ENCODE measurements at places on chromosomes 7 and 10.

DNA sequence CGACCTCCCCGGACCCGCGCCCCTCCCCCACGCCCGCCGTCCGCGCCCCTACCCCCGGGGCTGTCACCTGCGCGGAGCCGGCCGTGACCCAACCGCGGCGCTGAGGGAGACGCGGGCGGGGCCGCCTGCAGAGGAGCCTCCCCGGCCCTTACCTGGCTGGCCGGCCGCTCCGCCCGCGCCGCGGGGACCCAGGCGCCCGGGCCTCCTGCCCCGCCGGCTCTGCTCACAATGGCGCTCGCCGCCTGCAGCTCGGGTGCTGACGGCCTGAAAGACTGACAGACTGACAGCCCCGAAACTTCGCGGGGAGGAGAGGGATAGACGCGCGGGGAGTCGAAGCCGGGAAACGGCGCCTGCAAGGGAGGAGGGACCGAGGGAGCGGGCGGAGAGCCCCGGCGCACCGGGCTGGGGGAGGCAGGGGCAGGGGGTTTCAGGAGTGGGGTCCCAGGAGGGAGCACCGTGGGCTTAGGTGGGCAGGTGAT, 393 bp downstream of the ZNF467 start:
- DNase-seq, result no peak

GRCh38 chr7:134420424-134421125, 38.3 kb downstream of the AKR1B1 start:
- DNase-seq, result peak; percentile 85

GRCh38 chr7:134113655-134114054, 13.5 kb upstream of the LRGUK start:
- DNase-seq, result no peak

DNA sequence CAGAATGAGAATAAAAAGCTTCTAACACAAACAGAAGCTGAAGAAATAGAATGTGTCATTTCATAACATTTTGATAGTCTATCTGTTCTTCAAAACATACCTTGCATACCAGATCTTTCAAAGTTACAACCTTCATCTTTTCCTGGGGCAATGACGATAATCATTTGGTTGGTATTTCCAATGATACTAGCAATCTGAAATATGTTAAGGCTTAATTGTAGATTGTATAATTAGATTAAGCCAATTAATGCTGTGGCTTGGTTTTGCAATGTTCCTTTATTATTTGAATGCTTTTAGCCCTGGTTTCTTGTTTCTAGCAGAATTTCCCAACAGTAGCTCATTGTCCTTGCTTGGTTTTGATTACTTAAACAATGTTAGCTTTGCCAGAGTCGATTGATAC, 84.6 kb downstream of the CABCOCO1 start:
- no peak for DNase-seq

- no peak for DNase-seq
These were observed 447.4 kb downstream of the DNAJB6 start for GRCh38 chr7:157784041-157784835.

DNA sequence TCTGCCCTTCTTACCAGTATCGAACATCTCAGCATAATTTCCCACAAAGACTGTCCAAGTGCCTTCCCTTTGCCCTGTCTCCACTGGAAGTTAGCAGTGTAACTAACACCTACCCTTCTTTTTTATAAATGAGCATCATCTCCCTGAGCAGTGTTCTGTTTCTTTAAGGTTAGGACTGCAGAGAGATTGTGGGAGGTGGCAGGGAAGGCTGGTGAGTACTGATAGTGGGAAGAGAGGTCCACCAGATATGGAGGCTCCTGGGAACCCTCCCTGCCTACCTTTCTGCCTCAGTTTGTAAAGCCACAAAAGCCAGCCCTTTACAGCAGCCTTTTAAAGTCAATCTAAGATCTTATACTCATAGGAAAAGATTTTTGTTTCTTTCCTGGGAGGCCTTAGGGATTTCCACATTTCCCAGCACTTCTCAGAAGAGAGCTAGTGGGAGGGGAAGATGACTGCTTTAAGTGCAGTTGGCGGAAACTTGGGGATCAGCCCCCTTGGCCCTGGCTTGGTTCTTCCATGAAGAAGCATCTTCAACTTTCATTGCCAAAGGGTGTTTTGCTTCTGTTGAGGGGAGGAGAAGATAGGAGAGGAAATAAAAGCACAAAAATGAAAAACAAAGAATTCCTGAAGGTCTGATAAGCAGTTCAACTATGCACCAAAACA, 36.6 kb upstream of the CALD1 start:
- peak; percentile 38 for DNase-seq

DNA sequence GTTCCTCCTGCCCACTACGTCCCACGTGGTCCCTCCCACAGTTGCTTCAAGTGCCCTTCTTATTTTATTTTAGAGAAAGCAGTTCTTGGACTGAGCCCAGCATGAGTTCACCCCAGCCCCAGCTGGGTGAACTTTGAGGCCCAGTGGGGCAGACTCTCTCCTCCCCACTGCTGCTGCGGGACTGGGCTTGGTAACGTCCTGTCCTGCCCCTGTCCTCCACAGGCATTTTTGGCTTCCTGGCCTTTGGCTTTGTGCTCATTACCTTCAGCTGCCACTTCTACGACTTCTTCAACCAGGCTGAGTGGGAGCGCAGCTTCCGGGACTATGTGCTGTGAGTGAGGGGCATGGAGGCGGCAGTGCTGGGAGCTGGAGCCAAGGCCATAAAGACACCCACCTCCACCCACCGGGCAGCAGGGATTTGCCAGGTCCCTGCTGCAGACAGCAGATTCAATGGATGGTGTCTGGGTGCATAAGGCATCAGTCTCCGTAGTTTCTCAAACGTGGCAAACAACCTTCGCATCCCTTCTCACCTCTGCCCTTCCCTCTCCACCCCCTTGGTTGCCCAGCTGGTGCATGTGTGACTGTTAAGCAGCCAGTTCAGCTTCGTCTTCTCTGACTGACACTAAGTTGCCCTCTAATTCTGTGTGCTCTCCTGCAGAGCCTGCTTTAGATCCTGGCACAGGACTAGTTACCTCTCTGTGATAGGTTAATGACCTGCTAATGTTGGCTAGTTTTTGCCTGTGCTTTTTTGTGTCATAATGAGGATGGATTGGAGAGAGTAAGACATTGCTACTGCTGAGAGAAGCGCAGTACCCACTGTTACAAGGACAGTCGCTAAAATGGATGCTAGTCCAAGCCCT, 15.5 kb upstream of the AHCYL2 start:
- no peak for DNase-seq

- DNase-seq, result peak; percentile 74
These were observed 224.7 kb upstream of the PHYHIPL start for GRCh38 chr10:58951746-58952145.

- no peak for DNase-seq
These were observed 400.1 kb downstream of the TNS3 start for GRCh38 chr7:47181746-47182361.

DNA sequence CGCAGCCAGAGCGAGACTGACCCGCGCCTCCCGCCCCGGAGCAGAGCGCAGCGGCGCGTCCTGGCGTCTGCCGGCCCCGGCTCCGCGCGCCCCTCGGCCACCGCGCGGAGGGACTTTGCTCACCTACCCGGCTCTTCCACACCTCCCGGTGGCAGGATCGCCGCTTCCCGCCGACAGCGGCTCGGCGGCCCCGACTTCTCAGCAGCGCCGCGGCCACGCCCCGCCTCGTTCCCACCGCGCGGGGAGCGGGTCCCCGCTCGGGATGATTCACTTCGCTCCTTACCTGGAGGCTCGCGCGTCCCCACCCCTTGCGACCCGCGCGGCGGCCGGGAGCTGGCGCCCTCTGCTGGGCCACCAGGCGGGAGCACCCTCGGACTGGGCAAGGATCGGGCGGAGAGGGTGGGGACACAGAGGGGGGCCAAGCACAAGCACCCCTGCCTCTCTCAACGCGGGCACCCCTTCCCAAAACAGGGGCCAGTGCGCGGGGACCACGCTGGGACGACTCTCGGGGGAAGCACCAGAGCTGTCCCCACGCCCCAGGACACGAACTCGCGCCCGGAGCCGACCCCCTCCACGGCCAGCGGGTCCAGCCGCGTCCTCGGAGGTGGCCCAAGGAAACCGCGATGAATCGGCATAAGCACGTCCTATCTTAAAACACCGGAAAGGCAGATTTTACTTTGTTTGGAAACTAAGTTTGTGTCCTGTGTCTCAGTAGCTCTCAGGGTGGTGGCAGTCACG, 101.0 kb upstream of the SVIL start:
- DNase-seq, result peak; percentile 95

DNA sequence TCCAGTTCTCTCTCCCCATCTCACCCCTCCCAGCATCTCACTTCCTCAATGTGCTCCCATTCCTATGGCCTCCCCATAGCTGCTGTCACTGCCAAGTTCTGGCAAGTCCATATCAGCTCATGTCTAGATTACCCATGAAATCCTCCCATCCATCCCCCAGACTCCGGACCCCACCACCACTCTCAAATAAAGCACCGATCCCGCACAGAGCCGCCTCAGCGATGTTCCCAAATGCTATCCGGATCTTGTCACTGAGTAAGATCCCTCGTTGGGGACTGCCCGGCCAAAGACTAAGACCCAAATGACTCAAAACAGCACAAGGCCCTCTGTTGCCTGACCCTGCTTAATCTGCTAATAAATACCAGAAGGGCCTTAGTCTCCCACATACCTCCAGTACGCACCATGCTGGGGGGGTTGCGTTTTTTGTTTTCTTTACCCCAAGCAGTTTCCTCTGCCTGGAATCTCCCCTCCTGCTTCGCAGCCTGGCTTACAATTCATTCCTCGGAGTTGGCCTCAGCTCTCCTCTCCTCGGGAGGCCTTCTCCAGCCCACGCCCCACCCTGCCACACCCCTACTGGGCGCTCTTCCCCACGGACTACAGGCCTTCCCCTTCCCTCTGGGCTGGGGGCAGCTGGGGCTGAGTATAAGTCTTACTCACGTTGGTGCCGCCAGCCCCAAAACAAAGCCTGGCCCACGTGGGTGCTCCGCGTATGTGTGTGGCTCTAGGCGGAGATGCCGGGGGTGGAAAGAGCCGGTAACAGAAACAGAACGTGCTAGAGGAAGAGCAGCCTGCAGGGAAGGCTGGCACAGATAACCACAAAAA, 1.8 kb upstream of the DUSP5 start:
- DNase-seq, result peak; percentile 60

- no peak for DNase-seq
These were observed 30.2 kb upstream of the NUB1 start for GRCh38 chr7:151311294-151311864.

- no peak for DNase-seq
These were observed 9.8 kb downstream of the CLRN3 start for GRCh38 chr10:127882801-127883459.

DNA sequence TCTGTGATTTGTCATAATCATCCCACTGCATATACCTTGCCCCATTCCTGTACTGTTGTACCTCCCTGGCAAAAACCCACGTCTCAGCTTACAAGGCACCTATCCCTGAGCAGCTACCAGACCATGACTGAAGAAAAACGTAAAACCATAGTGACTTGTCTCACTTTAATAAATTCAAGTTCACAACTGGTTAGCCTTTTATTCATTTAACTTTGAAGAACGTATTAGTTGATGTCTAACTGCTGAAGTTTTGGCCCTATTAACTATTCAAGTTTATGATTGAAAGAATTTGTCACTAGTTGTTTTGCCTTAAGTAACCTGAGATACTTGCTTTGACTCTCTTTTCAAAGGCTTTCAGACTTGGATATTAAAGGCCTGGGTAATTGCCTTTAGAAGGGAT, 59.7 kb downstream of the GALNT11 start:
- no peak for DNase-seq

- no peak for DNase-seq
These were observed 160.0 kb downstream of the NEBL start for GRCh38 chr10:20737107-20737506.

GRCh38 chr10:3969876-3970666, 185.1 kb upstream of the KLF6 start:
- DNase-seq, result no peak

GRCh38 chr7:122488241-122488640, 183.7 kb upstream of the FEZF1 start:
- no peak for DNase-seq

DNA sequence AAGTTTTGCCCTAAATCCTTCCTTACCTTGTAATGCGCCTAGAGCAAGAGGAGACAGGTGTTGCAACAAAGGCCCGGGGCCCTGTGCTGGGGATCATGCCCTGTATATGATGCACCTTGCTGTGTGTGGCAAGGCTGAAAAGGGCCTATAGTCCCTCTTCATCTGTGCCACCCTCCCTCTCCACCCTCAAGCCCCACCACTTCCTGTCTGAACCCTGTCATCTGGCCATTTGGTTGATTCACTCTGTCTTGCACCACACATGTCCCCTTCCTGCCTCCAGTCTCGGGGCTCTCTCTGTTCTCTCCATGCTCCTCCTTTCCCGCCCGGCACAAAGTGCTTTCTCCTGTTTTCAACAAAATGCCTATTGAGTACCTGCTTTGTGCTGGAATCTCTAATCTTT, 11.5 kb upstream of the MALSU1 start:
- DNase-seq, result no peak

- peak; percentile 89 for DNase-seq
These were observed 70.3 kb upstream of the MXI1 start for GRCh38 chr10:110137142-110137545.

DNA sequence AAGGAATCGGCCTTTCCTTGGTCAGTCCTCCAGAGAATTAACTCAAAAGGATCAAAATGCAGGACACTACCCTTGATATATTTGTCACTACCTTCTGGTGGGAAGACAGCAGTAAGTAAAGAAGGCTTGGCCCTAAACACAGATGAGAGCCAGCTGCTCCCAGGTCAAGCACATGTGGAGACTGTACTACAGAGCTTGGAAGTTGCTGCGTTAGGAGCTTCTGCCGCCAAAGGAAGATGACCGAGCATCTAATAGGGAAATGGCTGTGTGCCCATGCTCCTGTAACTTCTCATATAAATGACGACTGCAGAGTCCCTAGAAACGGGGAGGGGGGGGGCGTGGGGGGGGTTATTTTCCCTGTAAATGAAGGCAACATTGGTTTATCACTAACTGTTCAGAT, 59.0 kb downstream of the PODXL start:
- no peak for DNase-seq

GRCh38 chr7:1297017-1297960, 64.6 kb downstream of the UNCX start:
- DNase-seq, result peak; percentile 62

DNA sequence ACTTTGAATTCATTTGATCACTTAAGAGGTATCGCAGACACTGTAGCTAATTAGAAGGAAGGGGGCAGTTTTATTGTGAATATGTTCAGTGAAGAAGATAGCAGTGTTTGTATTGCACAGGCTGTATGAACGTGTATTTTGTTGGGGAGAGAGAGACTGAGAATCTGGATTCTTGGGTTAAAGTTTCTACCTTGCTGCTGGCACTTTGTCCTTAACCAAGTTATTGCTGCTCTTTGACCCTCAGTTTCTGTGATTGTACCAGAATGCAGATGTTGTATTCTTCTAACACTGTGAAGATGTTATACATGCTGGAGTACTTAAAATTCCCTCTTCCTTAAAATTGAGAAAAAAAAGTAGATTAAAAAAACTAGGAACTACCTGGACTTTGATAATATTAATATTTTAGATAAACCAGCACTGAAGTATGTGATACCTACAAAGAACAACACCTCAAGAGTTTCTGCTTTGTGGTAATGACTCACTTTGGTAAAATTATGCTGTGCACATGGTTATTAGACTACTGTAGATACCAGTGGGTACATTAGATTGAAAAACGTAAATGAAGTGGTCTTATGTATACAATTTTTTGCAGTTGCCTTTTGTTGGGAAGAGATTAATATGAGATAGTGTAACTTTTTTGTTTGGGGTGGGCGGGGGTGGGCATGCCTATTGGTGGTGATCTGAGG, 321.3 kb downstream of the AUTS2 start:
- DNase-seq, result no peak

GRCh38 chr10:450463-450862, 239.0 kb downstream of the DIP2C start:
- peak; percentile 83 for DNase-seq

GRCh38 chr7:3083350-3083749, 39.7 kb upstream of the CARD11 start:
- no peak for DNase-seq
